ENCODE measurements at places on chromosomes 11 and 22. TPM values are rescaled to one million over a fixed set of nuclear protein-coding genes. Genes with fewer than 3 reads are reported as not detected.

DNA sequence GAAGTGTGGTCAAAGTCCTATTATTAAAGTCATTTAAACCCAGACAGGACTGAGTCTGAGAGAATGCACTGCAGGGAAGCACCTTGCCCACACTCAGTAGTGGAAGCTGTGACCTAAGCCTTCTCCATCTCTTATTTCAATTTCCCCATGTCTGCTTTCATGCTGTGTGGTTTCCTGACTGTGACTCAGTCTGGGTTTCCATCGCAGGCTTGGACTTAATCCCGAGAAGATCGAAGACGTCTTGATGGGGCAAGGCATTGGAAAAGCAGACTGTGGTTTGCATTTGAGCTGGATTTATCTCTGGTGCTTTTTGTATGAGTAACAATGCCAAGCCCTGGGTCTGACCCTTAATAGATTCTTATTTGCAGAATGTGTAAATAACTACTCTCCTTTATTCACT, 238.9 kb downstream of the NTM start:
- no peak for ATAC-seq

DNA sequence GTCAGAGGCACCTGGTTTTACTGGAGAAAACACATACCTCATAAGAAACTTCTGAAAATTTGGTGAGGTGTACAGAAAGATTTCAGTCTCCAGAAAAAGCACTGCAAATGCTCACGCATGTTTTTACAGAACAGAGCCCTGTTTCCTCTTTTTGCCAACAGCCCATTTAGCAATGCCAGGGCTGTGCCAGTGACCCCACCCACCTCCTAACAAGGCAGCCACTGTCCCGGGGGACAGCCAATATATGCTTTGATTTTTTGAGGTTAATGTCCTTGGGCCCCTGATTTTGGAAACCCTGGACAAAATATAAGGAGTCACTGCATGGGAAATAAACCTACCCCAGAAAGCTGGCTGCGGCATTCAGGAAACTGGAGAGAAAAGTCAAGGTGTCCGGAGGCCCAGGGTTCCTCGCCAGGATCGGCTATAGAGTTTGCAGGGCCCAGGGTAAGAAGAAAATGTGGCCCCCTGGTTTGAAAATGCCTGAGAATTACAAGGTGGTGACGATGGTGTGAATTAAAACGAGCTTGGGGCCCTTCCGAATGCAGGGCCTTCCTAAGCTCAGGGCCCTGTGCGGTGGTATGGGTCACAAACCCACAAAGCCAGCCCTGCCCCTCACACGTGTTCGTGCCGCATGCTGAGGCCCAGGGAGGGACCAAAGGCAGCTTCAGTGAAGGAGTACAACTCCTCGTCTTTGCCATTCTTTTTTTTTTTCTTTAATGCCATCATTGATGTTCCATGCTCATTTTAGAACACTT, 71.1 kb upstream of the WNT7B start:
- no peak for ATAC-seq

DNA sequence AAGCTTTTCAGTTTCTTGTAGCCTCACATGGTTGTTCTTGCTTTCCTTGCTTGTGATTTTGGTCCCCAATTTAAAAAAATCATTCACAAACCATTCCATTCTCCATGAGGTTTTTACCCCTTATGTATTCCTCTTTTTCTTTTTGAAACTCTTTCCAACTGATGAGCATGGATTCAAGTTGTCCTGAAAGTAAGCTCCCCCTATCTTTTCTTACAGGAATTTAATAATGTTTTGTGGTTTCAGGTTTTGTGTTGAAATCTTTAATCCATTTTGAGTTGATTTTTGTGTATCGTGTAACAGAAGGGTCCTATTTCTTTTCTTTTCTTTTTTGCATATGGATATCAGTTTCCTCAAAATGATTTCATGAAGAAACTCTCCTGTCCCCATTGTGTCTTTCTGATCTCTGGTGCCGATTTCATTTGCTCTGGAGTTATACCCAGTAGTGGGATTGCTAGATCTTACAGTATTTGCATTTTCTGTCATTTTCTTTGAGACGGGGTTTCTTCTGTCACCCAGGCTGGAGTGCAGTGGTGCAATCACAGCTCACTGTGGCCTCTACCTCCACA, 58.5 kb downstream of the LRRC74B start:
- ATAC-seq = no peak

DNA sequence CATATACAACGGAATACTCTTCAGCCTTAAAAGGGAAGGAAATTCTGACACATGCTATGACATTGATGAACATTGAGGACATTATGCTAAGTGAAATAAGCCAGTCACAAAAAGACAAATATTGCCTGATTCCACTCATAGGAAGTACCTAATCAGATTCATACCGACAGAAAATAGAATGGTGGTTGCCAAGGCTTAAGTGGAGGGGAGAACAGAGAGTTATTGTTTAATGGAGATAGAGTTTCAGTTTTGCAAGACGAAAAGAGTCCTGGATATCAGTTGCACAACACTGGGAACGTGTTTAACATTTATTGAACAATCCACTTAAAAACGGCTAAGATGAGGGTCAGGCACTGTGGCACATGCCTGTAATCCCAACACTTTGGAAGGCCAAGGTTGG, 45.6 kb upstream of the HIPK3 start:
- ATAC-seq = no peak

DNA sequence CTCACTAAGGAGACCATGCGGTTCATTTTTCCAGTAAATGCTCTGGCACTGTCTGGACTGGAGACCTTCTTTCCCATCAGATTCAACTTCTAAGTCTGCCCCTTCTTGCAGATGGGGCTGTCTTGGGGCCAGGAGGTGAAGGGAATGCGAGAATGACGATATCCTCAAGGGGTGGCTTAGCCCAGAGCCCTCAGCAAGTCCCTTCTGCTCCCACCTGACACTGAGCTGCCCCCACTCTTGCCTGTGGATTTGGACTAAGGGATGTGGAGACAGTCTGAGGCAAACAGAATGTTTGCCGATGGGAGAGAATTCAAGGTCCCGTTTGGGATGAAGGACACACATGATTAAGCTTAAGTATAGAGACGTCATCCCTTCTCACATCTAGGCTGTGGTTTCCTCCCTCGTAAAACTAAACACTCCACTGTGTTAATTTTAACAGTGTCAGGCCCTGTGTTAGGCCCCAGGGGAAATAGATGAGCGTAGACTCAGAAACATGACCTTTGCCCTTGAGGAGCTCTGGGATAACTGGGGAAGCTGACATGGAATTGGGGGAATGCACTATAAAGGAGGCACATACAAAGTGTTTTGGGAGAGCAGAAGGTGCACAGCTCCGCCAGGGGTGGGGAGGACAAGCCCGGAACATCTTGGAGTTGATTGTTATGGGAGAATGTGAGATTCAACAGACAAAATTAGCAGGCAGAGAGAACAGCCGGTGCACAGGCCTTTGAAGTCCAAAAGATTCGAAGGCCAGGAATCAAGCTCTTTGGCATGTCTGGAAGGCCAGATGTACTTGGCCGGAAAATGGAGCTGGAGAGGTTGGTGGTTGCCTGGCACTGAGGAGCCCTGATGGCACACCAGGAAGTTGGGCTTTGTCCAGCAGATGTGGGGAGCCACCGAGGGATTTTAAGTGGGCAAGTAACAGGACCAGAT, 71.6 kb downstream of the ST3GAL4 start:
- ATAC-seq = no peak

GRCh38 chr11:76419896-76420295, 24.9 kb upstream of the EMSY start:
- no peak for ATAC-seq

DNA sequence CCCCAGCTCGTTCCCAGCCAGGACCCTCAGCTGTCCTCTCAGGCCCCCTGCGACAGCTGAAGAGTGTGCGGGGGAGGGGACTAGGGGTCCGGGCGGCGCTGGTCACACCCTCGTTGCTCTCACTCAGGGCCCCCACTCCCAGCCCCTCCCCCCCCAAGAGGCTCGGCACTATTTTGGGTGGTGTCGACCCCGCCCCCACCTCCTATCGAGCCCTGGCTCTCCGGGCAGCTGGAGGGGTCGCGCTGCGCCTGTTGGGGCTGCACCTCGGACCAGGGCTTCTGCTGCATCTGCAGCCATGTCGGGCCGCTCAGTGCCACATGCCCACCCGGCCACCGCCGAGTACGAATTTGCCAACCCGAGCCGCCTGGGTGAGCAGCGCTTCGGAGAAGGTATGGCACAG, at the start of gene HSPB2:
TSS of gene HSPB2 (plus strand) at position 200 of the 400 bp plus-strand sequence. CDS start at position 296, 96 bp downstream.
- peak; percentile 2 for ATAC-seq

DNA sequence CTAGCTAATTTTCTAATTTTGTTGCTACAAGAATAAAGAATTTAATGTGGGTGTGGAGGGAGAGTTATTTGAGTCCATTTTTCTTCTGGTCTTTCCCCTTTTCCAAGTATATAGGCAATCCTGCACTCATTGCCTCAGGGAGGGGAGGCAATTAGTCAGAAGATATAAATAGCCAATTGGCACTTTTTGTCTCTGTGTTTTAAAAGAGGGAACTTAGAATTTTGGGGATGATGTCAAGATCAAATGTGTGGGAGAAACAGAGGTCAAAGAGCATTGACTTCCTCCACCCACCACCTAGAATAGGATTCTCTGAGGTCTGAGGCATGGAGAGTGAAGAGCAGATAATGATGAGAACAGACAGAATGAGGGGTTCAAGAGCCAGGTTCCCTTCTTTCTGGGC, 120.3 kb upstream of the ZC3H12C start:
- no peak for ATAC-seq

GRCh38 chr11:62401811-62402210, 17.0 kb upstream of the SCGB1A1 start:
- peak; percentile 21 for ATAC-seq

DNA sequence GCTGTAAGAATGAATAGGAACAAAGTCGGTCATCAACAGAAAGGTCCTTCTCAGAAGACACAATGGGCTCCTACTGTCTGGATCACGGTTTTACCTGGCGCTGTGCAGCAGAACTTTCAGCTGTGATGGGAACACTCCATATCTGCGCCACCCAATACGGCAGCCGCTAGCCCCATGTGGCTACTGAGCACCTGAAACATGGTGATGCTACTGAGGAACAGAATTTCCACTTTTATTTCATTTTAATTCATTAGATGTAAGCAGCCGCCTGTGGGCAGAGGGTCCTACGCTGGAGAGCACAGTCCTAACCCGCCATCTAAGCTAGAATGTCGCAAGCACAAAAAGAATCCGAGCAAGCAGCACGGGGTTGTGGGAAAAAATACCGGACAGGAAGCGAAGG, 2.7 kb downstream of the SULT4A1 start:
- no peak for ATAC-seq

- no peak for ATAC-seq
Observed at GRCh38 chr22:50422046-50422445, 52.8 kb downstream of the SBF1 start.

DNA sequence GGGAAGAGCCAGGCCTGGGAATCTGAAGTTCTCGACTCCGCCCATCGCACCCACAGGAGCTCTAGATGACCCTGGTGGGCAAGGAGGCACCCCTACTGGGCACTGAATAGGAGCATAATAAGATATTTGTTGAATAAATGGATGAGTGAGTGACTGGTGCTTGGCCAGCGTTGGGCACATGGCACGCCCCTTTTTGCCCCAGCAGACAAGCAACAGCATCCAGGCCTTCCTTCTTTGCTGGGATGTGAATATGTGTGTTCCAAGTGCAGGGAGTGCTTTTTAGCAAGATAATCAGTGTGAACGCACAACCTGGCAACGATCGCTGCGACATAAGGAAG, 443 bp upstream of the CELF1 start:
- no peak for ATAC-seq

DNA sequence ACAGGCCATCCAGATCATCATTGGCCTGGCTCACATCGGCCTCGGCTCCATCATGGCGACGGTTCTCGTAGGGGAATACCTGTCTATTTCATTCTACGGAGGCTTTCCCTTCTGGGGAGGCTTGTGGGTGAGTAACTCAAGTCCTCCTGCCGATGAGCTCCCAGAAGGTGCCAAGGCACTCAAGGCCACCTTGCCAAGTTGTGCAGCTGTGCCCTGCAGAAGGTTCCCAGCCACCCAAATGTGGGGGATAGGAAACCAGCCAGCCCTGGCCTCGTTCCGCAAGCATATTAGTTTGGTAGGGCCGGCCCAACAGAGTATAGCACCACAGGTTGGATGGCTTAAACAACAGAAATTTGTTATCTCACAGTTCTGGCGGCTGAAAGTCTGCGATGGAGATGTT, 4.0 kb downstream of the MS4A8 start:
- no peak for ATAC-seq

- ATAC-seq = no peak
Observed at GRCh38 chr22:25360891-25361645, 141.6 kb downstream of the CRYBB2 start.

DNA sequence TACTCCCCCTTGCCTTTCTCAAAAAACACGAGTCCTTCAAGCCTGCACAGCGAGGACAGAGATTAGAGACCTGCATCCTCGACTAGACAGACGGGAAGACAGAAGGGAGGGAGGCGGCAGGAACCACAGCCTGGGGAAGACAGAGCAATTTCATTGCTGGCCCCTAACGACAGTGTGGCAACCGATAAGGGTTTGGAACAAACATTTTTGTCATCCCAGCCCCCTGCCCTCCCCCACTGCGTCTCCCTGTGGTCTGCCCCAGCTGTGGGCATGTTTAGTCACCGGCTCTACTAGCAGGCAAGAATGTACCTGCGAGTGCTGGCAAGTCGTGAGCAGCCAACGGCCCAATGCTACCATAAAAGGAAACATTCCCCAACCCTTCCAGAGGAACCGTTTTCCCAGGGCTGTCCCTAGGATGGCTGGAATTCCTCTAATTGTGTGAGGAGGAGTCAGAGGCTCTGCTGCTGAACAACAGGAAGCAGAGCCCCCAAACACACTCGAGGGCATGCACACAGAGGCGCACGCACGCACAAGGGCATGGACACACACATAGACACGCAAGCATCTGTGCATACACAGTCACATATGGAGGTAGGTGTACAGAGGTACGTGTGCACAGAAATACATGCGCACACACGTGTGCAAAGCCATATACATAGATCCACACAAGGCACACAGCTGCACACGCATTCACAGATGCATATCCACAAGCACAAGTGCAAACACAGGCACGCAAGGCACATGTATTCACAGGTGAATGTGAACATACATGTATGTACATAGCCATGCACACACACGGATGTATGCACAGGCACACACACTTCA, 58.3 kb downstream of the MYH9 start:
- ATAC-seq = peak; percentile 49

GRCh38 chr11:119709638-119710346, 19.2 kb downstream of the NECTIN1 start:
- ATAC-seq = no peak

- ATAC-seq = no peak
Observed at GRCh38 chr11:119643212-119643875, 85.7 kb downstream of the NECTIN1 start.

DNA sequence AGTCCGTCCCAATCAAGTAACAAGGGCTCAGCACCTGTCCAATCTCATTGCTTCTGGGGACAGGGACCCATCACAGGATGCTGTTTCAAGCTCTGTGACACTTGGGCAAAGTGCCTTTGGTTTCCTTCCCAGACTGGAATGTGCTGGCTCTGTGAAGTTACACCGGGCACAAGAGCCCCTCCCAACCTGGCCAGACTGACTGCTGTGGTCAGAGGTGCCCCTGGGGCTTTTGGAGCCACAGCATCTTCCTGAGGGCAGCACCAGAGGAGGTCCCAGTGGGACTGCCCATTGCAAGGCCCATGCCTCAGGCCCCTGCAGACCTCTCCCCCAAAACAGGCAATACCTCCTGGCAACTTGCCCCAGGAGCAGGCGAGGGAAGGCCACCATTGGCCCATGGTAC, 155.2 kb upstream of the GRK3 start:
- ATAC-seq = no peak

The CNTF gene
- 0.76 TPM for total RNA-seq

The RAG1 gene
- total RNA-seq = 0.12 TPM

The GLB1L3 gene
- total RNA-seq = not detected

The ARRB1 gene
- 7.6 TPM for total RNA-seq

The SYT7 gene
- 3.6 TPM for total RNA-seq

The PRCP gene
- total RNA-seq = 48.5 TPM

The KLHL22 gene
- 5.0 TPM for total RNA-seq

The MMP13 gene
- not detected for total RNA-seq

The MISFA gene
- 2.6 TPM for total RNA-seq
